ENCODE measurements at places on chromosomes 2 and 18.
A peak's percentile ranks its signal among the peaks of the same experiment; 100 is the strongest.

DNA sequence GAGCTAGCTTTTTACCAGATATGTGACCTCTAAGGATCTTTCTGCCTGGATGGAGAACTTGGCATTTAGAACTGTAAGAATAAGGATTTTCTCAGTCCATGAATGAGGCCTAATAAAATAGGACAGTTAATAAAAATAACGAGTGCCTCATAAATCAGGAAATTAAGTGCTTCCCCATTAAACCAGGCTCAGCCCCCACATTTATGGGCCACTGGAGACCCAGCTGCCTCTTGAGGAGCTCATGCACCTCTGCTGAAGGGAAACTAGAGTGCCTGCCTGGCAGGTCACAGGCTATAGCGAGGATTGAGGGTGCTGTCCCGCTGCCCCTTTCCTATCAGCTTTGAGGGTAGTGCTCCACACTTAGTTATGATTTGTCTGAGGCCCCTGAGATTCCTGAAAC lies 158.0 kb downstream of the ALK start:
- no peak for DNase-seq

DNA sequence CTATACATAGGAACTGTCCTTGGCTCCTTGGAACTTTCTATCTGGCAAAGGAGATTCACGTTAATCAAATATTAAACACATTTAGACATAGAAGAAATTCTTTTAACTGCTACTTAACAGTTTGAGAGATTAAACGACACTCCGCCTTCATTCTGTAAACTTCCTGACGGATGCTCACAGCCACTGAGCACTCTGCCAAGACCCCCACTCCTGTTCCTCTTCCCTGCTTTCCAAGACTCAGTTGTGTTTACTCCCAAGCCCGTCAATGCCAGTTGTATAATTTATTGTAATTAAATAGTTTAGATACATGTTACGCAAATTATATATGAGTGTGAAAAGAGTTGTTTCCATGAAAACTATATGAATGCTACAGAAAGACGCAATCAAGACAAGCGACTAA lies 321.4 kb upstream of the EPHA4 start:
- DNase-seq: no peak

GRCh38 chr2:43326101-43326825 lies 99.9 kb upstream of the ZFP36L2 start:
- DNase-seq: no peak

DNA sequence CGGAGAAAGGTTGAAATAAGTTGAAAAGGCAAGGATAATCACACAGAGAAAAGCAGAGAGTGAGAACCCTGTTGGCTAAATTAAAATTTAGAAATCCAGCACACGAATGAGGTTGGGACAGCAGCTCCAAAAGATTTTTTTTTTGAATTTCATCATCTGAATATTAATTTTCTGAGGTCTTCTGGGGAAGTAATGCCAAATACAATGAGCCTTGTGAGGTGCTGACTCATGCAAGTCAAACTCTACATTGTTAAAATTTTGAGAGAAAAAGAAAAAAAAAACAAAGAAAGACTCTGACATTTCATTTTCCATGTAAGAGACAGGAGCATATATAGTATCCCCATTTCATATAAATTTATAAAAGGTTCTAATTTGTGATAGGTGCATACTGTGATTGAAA lies 614.2 kb upstream of the CDH2 start:
- no peak for DNase-seq

DNA sequence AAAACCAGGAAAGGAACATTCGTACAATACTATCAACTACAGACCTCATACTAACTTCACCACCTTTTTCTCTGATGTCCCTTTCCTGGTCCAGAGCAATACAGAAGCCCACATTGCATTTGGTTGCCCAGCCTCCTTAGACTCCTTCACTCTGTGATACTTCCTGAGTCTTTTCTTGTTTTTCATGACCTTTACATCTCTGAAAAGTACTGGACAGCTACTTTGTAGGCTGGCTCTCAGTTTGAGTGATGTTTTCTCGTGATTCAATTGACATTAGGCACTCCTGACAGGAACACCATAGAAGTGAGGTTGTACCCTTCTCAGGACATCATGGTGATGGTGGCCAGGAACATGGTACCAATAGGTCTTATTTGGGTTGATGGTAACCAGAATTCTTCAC lies 185.9 kb upstream of the SLC39A10 start:
- DNase-seq: no peak

DNA sequence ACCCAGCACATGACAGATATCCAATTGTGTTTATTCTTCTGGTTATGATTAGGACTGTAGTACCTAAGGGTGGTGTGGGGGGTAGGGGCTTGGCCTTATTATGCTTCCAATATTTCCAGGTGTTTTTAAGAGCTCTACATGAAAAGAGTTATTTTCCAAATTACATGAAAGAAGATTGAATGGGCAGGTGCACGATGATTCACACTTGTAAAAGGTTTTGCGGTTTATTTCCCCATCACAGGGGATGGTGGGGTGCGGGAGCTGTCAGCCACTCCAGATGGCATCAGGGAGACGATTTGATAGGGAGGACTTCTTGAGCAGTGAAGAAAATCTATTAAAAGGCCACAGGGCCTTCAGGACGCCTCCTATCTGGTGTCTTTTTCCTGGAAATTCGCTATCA lies 15.1 kb upstream of the CCBE1 start:
- DNase-seq: no peak

GRCh38 chr2:200300638-200301314 lies 5.7 kb upstream of the SPATS2L start:
- no peak for DNase-seq

GRCh38 chr2:102505290-102505689 lies 32.3 kb downstream of the SLC9A4 start:
- no peak for DNase-seq

- DNase-seq: no peak
Measured at GRCh38 chr2:109440499-109441156, 173.1 kb downstream of the SEPTIN10 start.

- no peak for DNase-seq
Measured at GRCh38 chr2:177355874-177356273, 36.7 kb upstream of the AGPS start.

DNA sequence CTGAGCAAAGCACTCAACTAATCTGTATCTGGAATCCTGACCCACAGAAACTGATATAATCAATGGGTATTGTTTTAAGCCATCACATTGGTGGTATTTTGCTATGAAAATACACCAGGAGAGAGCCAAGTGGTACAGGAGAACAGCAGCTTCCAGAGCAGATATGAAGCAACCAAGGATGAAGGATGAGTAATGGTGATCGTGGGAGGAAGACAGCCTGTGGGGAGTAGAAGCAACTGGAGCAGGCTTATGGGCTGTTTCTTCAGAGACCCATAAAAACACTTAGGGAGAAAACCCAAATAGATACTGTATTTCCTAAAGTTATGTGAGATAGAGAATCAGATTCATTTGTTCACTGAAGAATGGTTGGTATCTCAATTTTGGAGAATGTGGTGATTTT lies 330.8 kb downstream of the NUP35 start:
- no peak for DNase-seq

DNA sequence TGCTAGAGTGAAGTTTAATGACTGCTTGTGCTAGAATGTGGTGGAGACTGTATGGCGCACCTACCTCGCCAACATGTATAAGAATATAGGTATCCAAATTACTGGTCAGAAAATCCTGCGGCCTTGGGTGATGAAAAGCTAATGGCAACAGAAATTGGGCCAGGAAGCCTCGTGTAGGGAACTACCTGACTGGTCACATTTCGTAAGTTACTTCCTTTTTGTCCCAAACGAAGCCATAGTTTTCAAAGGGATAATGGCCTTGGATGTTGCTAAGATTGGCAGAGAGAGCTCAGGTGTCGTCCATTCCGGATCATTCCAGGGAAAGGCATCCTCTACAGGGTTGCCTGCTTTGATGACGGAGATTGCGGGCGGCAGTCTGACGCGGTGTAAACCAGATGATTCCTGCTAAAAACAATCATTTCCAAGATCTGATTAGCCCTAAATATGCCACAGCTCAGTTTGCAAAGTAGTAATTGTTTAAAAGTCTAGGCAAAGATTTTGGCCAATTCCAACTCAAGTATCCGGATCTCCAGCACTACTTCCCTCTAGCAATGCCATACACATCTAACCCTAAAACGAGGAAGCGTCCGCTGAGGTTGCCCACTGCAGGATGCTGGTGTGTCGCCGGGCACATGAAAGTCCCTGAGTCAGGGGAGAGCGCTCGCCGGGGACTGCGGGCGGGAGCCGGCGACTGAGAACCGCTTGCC lies 708 bp upstream of the MALT1 start:
- DNase-seq: no peak

DNA sequence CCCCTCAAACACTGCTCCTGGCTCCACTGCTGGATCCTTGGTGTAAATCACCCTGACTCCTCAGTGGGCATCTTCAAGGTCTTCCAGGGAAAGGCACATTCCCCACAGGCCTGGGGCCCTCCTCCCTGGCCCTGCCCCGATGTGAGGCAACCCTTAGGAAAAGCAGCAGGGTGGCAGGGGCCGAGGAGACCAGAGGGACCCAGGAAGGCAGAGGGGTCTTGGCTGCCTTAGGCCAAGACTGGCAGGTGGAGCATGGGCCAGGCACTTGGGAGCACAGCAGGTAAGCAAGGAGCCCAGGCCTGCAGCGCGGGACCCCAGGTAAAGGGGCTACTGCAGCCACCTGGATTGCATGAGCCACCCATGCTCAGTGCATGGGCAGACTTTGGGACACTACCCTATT lies 96.9 kb downstream of the GYPC start:
- DNase-seq: no peak

DNA sequence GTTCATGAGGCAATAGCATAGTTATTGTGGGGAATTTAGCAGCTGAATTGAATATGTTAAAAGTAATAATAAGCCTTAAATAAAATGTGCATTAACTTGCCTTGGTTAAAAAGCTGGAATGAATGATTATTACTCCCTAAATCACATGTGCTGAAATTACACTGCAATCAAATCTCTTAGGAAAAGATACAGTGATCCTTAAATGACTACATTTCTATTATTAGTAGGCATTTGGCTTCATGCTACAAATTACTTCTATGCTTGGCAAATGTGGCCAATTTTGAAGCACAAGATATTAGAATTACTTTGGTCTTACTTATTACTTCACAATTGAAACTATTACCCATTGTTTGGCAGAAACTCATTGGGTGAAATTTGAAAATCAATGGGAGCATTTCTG lies 5.4 kb downstream of the RND3 start:
- no peak for DNase-seq

DNA sequence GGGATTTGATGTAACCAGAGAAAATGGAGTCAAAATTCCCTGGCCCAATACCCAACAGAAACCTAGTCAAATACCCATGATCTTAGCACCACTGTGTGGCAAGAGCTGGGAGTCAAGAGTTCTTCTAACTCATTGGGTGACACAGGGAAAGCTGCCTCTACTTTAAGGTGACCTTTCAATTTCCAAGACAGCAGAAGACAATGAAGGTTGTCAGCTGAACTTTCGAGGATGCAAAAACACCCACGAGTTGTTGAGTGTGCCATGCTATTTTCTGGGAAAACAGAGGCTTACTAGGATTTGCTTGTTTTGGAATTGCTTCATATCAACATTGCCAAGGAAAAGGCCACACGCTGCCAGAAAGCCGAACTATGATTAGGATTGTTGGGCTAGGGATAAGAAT lies 61.6 kb upstream of the CYRIA start:
- no peak for DNase-seq

GRCh38 chr18:31219395-31219794 lies 56.7 kb upstream of the DSC1 start:
- no peak for DNase-seq

- no peak for DNase-seq
Measured at GRCh38 chr2:96218508-96219131, 10.0 kb upstream of the STARD7 start.

DNA sequence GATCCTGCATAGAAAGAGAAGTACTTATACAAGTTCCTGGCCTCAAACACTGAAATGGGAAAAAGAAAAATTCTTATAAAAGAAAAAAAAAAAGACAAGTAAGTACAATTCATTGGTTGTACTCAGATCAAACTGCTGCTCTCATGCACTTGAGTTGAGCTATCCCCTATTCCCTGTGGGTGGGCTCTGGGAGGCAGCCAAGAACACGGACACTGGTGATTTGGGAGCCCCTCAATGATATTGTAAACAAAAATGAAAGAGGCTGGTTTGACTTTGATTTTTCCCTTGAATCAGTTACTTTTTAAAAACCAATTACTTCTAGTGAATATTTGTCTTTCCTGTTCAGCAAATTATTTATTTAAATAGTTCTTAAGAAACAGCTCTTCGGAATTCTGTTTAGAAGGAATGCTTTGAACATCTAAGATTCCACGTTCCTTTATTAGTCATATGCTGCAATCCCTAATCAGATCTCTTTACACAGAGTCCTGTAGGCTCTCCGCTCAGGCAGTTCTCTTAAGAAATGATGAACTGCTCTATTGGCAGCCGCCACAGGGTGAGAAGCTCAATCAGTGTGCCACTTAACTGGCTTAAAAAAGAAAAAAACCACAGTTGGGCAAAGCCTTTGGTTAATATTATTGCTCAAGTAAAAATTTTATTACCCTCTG lies 225.1 kb downstream of the TMEM182 start:
- DNase-seq: no peak

GRCh38 chr2:119289642-119290041 lies 66.0 kb downstream of the STEAP3 start:
- DNase-seq: no peak

DNA sequence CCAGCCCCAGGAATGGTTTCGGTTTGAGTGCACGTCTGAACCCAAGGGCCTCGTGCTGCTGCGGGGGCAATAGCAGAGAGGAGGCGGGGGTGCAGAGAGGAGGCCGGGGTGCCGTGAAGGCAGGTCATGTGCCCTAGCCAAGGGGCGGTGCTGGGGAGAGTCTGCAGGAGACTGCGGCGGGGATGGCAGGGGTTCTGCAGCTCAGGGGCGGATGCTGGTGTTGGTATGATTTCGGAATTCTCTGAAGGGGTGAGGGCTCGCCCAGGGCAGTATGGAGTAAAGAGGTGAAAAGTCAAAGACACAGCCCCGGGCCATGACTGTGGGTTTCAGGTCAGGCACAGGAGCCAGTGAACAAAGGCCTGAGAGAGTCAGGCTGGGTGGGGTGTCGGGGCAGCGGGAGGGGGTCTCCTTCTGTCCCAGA lies 186.5 kb upstream of the HDAC4 start:
- no peak for DNase-seq

- no peak for DNase-seq
Measured at GRCh38 chr2:158321264-158321663, 135.3 kb downstream of the CCDC148 start.

GRCh38 chr18:59300676-59301285 lies 17.7 kb downstream of the CPLX4 start:
- DNase-seq: no peak

DNA sequence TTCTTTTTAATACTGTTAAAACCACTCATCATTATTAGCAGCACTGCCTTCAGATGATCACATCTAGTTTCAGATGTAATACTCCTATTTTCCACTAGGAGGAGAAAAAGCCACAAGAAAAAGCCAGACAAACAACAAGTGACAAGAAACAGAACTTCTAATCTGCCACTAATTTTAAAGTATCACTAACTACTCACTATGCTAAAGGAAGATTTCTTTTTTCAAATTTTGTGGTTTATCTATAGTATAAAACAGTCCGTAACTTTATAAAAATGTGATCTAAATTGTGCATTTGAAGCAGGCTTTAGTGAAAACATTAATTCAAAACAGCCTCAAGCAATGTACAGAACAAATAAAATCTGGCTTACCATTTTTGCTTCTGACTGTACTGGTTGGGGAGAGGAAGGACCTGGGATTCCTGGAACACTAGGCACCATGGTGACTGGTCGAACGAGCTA lies 56.8 kb downstream of the ATF2 start:
- peak; percentile 82 for DNase-seq
